ENCODE measurements at places on chromosomes 12 and 14.
A peak's percentile ranks its signal among the peaks of the same experiment; 100 is the strongest.

GRCh38 chr12:101746661-101747060 lies 7.4 kb upstream of the SYCP3 start:
- no peak for DNase-seq

- peak; percentile 64 for DNase-seq
These were observed 303 bp downstream of the GAPDH start for GRCh38 chr12:6534695-6534944.

DNA sequence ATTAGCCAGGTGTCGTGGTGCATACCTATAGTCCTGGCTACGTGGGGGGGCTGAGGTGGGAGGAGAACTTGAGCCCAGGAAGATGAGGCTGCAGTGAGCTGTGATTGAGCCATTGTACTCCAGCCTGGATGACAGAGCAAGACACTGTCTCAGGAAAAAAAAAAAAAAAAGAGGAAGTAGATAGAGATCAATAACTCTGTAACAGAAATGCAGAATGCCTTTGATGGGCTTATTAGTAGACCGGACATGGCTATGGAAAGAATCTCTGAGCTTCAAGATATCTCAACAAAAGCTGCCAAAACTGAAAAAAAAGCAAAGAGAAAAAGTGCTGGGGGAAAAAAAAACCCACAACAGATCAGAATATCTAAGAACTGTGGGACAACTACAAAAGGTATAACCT lies 37.5 kb downstream of the GPR68 start:
- no peak for DNase-seq

GRCh38 chr12:11568155-11568761 lies 81.2 kb upstream of the ETV6 start:
- DNase-seq = no peak

- no peak for DNase-seq
These were observed 84.6 kb downstream of the ARL6IP4 start for GRCh38 chr12:123064885-123065619.

DNA sequence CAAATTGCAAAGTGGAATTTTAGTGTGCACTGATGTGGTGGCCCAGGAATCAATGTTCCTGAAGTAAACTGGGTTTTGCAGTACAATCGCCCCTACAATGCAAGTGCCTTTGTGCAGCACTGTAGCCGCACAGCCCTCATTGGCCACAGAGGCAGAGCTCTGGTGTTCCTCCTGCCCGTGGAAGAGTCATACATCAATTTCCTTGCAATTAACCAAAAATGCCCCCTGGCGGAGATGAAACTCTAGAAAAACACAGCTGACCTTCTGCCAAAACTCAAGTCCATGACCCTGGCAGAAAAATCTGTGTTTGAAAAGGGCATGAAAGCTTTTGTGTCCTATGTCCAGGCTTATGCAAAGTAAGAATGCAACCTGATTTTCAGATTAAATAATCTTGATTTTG lies 117.9 kb upstream of the PRB2 start:
- no peak for DNase-seq

DNA sequence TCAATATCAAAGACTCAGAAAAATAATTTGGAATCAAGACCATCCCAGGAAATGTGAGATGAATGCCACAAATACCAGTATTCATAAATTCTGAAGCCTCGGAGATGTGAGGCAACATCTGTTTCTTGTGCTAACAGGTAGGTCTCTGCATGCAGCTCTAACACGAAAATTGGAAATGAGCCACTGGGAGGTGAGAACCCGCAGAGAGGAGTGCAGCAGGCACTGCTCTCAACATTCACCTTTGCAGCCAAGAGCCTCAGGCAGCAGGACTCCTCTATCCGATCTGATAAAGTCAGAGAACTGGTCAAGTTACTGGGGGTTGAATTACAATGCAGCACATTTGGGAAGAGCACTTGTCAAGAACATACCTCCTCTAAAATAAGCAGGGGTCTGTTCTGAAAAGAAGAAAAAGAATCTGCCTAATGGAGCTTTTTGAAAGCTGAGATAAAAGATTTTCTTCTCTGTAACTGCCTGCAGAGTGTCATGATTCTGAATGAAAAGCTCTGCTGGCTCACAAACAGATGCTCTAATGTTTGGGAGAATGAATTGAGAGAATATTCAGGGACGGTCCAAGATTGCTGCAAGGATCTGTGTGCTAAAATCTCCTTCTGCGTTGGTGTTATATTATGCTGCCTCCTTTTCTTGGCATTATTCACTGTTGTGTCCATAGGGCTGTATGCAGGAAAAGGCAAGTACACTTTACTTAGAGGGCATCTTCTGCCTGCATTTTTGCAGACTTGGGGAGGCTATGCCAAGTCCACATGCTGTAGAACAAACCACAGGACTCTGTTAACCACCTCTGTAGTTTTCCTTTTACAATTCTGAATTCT lies 209.6 kb upstream of the KRR1 start:
- DNase-seq = no peak

- no peak for DNase-seq
These were observed 5.3 kb upstream of the PLEKHG3 start for GRCh38 chr14:64698903-64699302.

- no peak for DNase-seq
These were observed 217.3 kb downstream of the ADGRD1 start for GRCh38 chr12:131171029-131171428.

DNA sequence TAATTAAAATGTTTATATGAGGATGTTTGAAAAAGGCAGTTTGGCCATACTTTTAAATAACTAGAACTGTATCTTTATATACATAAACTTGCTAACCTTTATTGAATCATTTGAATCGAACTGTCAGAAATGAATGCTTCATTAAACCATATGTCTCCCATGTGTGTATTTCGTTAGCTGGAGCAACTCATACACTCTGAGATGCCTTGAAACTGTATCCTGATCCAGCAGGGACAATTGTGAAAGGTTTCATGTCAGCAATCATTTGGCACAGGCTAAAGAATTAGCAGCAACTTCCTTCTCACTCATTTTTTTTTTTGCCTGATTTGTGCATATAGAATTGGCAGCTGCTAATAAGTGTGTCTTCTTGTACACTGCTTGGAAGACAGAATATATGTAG lies 109.9 kb downstream of the NAV3 start:
- no peak for DNase-seq

DNA sequence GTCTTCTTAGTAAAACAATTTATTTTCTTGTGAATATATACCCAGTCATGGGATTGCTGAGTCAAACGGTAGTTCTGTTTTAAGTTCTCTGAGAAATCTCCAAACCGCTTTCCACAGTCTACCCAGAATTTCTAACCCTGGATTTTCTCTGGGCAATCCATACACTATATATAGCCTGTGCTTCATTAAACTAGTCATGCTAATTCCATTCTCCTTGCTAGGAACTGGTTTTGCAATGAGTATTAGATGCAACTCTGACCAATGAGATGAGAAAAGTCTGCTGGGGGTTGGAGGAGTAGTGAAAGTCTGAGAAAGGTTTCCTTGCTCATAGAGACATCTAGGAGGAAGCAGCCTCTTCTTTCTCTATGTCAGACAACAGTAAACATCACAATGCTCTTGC lies 196.1 kb upstream of the CDKN3 start:
- no peak for DNase-seq

GRCh38 chr14:34355584-34356263 lies 106.3 kb downstream of the SPTSSA start:
- DNase-seq = no peak

DNA sequence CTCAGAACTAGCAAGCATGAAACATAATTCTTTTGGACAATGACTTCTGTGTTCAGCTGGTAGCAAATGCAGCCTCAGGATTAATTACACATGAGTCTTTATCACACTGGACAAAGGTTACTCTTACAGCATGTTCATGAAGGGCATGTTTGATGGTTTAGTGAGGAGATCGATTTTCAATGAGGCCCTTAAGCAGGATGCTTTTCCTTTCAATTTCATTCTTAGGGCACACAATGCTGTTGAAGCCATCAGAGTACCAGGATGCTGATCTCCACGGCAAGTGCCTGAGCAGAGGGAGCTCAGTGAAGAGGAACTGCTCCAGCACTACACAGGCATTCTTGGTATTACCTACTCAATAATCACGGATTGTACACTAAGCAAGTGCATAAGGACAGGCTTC lies 542.0 kb downstream of the SNAPC1 start:
- no peak for DNase-seq

DNA sequence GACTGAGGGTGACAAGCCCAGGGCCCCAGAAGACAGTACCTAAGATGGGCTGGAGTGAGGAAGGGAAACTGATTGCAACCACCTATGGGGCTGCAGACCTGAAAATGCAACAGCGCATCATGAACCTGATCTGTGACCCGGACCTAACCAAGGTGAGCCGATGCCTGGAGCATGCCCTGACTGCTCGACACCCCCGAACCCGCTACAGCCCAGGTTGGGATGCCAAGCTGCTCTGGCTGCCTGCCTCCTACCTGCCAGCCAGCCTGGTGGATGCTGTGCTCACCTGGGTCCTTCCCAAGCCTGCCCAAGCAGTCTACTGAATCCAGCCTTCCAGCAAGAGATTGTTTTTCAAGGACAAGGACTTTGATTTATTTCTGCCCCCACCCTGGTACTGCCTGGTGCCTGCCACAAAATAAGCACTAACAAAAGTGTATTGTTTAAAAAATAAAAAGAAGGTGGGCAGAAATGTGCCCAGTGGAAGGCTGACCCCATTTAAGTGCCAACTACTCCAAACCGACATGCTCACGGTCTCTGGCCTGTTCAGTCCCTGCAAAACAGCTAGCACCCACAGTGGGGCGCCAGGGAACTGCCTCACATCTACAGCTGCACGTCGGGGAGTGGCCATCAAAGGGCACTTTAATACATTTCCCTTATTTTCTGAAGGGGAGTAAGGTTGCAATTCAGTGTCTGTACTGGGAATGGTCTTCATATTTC lies 4.2 kb downstream of the RDH5 start:
- no peak for DNase-seq

DNA sequence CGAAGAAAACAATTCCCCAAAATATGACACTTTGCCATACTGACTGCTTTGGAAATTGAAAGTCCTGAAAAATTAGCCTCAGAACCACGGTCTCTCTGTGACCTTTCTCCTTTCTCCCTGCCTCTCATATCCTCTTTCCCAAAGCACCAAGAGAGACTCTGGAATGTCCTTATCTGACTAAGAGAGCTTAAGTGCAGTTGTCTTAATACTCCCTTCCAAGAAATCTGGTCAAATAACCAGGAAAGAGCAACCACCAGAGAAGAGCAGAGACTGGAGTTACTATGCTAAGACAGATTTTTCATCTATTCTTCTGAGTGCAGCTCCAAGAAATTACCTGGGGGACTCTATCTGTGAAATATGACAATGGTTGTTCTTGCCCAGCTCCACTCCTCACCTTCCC lies 10.5 kb upstream of the BTG1 start:
- DNase-seq = no peak

GRCh38 chr14:95023886-95024285 lies 133.4 kb downstream of the DICER1 start:
- DNase-seq = no peak

GRCh38 chr12:41724216-41724615 lies 420.5 kb downstream of the GXYLT1 start:
- DNase-seq = no peak

- DNase-seq = no peak
These were observed 162.5 kb downstream of the SLC38A4 start for GRCh38 chr12:46663318-46663717.

DNA sequence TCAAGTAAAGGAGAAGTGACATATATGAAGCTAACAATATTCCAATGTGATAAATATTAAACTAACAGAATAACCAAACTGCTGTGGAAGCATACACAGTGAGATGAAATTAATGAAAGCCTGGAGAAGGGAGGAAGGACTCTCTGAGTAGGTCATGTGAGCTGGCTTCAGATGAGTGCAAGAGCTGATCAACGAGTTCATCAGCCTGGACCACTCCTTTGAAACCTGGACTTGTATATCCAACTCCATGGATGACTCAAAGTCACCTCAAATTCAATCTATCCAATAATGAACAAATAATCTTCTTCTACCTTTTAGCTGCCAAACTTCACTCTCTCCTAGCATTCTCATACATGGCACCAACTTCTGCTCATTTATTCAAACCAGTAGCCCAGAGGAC lies 246.1 kb downstream of the SSPN start:
- DNase-seq = no peak

GRCh38 chr12:72074065-72074464 lies 135.4 kb downstream of the TPH2 start:
- no peak for DNase-seq

- DNase-seq = no peak
These were observed 80.9 kb downstream of the RFLNA start for GRCh38 chr12:124375789-124376175.

- no peak for DNase-seq
These were observed 6.1 kb upstream of the TMEM30B start for GRCh38 chr14:61287196-61287595.

- no peak for DNase-seq
These were observed 22.9 kb downstream of the NIN start for GRCh38 chr14:50808053-50808452.

DNA sequence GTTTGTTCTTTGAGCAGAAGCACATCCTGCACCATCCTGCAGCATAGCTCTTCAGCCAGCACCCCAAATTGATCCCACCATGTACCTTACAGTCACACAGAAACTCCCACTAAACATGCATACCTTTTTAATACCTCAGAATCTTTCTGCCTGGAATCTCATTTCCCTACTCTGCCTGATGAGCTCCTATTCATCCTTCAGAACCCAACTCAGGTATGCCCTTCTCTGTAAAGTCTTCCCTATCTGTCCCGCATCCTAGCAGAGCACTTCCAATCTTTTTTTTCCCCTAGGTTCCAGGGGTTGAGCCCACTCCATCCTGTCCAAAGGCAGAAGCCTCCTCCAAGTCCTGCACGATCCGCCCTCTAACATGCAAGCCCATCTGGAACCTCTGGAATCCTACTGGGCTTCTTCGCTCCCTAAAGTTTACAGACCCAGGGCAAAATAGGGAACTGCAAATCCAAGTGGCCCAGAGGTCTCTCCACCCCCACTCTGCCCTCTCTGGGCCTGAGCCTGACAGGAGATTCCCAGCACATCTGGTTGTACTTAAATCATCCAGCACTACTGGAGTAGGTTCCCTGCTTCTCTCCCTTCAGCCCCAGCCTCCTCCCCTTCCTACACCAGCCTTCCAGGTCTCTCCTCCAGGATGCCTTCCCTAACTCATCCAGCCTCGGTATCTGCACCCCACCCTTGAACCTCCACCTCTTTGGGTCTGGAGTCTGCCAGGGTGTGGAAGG lies 4.1 kb upstream of the FIGNL2 start:
- DNase-seq = no peak

GRCh38 chr14:102777711-102778337 lies 575 bp downstream of the TRAF3 start:
- DNase-seq = no peak

DNA sequence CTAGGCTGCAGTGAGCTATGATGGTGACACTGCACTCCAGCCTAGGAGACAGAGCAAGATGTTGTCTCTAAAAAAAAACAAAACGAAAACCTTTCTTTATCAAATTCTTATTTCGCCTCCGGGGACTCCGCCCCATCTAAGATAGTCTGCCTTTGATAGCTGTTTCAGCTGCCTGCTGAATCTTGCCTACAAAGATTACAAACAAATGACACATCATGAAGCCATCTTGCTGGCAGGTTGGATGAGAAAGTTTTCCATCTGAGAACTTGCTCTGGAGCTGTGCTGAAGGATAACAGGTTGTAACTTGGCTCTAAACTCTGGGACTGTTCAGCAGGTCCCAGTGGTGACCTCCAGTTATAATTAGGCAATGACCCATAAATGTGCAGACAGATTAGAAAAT lies 41.8 kb upstream of the AEBP2 start:
- DNase-seq = no peak

Measured in stimulated activated CD4-positive, alpha-beta T cell treated with anti-CD3 and anti-CD28 coated beads, Interleukin-1b, Interleukin-23, amount 100 ng/mL, for 1 hour (primary cell).